Stimulated activated CD4-positive, alpha-beta T cell treated with anti-CD3 and anti-CD28 coated beads, Interleukin-2, amount 100 ng/mL, for 4 hours (primary cell): ENCODE measurements at places on chromosomes 5 and 9.

GRCh38 chr5:38434966-38435705 lies 121.3 kb downstream of the LIFR start:
- no peak for DNase-seq

DNA sequence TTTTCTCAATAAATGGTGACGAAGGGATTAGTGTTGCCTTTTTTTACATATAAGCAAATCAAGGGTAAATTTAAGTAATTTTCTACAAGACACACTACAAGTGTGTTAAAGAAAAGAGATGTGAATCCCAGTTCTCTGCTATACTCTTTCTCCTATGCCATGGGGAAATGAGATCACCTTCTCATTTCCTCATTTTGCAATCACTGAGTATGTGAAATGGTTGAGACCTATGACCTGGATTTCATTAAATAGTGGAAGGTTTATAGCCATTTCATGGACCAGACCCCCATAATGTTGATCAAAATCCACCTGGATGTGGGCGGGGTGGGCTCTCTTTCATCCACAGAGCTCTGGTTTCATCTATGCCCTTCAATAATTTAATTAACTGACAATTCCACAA lies 66.9 kb upstream of the SLIT3 start:
- no peak for DNase-seq

DNA sequence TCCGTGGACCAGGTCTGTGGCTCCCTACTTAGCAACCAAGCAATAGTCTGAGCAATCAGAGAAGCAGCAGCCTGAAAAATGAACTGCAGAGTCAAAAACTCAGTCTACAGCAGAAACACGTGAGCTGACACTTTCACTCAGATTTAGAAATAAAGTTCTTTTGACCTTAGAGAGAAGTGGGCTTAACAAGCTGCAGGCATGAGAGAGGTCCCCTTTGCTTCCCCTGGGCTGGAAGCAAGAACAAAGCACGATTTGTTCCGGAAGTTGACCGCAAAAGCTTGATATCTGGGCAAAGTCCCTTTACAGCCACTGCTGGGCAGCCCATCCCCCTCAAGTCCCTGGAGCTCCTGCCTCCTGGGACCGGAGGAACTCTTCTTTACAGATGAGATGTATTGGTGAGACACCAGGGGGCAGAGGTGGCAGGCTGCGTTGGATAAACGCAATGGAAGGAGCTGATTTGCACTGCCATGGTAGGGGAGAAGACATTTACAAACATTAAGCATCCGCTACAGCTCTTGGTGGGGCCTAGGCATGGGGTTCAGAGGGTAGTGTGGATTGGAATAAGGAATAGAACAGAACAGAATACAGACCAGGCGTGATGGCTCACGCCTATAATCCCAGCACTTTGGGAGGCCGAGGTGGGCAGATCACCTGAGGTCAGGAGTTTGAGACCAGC lies 5.8 kb upstream of the SOWAHA start:
- no peak for DNase-seq

DNA sequence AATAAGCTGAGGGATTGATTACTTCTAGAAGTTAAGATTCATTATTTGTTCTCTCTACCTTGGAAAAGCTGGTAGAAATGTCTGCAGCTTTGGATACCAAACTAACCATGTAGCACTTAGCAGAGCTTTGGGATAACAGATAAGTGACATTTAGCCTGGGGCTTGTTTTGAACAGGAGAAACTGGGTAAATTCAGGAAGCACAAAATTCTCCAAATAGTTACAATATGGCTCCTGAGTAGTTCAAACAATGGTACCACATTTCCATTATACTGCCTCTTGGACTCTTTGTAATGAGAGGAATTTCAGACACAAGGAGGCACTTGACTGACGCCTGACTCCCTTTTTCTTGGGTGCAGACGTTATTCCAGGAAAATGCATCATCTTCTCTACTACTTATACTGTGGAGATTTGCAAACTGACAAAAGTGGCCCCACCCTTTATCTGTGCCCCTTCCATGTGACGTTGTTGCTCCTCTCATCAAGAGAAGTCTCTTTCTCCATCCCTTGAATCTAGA lies 22.5 kb downstream of the PRUNE2 start:
- DNase-seq = no peak

- no peak for DNase-seq
Measured at GRCh38 chr9:91495450-91495849, 71.8 kb upstream of the NFIL3 start.

DNA sequence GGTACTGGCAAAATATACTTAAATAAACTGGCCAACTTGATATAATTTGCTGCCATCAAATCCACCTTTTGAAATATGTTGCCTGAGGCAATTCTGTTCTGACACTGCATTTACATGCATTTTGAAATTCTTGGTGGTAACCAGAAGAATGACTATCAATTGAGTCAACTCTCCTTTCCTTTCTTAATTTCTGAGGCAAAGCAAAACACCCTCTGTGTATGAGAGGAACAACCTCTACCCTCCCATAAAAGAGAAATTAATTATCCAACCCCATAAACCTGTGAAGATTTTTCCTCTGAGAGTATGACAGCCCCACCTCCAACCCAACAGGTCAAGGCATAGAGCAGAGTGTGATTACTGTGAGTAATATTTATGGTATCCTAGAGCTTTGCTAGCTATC lies 286.8 kb downstream of the NR2F1-AS1 start:
- no peak for DNase-seq

DNA sequence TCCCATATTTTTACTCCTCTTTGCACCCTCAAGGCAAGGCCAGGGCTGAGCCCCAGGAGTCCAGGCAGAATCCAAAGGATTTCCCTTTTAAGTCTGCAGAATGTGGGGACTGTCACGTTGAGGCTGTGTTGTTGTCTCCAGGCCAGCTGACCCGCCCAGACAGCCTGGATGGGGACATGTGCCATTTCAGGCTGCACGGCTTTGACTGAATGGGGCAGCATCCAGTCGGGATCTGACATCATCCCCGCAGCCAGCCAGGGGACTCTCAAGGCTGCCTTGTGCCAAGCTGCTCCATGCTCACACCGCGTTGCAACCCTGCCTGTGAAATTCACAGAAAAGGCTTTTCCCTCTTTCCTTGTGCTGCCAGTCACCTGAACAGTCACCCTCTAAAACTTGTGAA lies 2.2 kb upstream of the ZNF366 start:
- no peak for DNase-seq

DNA sequence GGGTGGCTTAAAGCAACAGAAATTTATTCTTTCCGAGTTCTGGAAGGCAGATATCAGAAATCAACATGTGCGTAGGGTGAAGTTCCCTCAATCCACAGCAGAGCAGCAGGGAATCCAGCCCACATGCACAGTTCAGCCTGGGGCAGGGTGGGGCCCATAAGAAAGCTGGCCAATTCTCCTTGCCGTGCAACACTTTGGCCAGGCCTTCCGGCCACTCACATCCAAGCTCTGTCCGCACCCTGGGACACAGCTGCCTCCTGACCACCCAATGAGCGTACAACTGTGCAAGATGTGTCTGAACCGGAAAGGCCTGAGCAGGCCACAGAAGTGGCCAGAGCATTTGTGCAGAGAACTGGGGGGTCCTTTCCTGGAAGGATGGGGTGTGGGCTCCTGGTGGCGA lies 274.9 kb downstream of the GADD45G start:
- no peak for DNase-seq

DNA sequence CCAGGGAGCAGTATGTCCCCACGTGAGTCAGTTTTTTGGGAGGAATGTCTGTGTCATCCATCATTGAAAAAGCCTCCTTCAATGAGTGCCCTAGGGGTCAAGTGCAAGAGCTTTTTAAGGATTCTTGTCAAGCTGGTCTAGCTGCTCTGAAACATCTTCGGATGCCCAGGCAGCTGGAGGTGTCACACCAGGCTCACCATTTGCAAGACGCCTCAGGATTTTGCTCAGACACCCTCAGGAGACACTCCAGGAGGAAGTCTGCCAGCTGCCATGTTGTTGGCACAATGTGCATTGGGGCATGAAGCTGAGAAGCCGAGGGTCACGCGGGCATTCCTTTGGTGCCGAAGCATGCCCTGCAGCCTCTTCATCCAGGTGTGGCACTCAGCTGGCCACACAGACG lies 111.1 kb upstream of the S1PR3 start:
- DNase-seq = no peak

DNA sequence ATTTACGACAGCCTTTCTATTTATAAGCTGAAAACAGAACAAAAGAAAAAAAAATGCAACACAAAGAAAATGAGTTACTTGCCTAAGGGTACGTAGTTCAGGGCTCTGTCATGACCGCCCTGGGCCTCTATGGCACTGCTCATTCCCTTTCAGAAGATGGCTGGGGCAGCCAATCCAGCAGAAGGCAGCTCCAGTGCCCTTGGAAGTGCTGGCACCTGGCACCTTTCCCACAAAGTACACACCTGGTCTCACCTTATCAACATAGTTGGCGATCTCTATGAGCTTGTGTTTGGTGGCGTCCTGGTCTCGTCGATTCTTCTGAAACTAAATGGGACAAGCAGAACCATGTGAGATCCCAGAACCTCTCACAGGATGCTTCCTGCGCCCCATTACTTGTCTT lies 53.2 kb downstream of the NIPAL4 start:
- DNase-seq = no peak

DNA sequence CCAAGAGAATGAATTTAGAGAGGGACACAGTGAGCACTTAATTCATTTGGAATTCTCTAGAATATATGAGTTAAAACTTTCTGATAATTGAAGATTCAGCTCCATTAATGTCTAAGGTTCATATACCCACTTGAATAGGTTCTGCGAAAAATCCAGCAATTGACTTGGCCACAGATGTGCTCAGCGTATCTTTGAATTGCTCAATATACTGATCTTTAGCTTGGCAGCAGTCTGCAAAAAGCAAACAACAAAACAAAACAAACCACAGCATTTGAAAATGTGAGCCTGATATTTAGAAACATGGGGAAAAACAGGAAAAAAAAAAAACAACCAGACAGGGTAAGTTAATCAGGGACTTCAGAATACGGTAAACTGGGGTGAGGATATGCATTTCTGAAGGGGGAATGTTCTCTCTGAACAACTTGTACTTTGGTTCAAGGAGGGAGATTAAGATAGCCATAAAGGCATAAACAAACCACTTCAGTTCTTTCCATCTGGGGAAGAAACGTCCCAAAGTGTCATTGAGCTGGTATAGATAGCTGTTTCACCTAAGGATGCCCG lies 21.4 kb downstream of the AGXT2 start:
- no peak for DNase-seq

- no peak for DNase-seq
Measured at GRCh38 chr5:1213508-1214162, 11.5 kb upstream of the SLC6A18 start.

DNA sequence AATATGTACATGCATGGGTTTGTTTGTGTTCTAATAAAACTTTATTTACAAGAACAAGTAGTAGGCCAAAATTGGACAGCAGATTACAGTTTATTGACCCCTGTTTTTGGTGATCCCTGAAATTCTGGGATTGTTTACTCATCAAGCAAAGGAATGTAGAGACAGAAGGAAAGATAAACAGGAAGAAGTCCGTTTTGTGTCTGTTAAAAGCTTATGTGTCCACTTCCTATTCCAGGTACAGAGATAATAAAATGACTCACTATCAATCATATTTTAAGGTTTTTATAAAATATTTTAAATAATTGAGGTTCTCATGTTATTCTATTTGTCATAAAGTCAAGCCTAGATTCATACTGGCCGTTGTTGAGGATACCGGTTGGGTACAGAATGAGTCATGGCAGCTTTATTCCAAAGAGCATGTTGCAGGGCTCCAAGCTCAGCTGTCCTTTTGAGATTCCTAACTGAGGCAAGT lies 214.9 kb upstream of the DAB2 start:
- no peak for DNase-seq

- no peak for DNase-seq
Measured at GRCh38 chr5:124761010-124761409, 14.6 kb upstream of the ZNF608 start.

GRCh38 chr9:2494562-2494961 lies 127.0 kb upstream of the VLDLR start:
- no peak for DNase-seq
